Activated naive CD8-positive, alpha-beta T cell treated with anti-CD3 and anti-CD28 coated beads for 36 hours (primary cell): ENCODE measurements at places on chromosomes 7 and 10. TPM values are rescaled to one million over a fixed set of nuclear protein-coding genes. Genes with fewer than 3 reads are reported as not detected.

DNA sequence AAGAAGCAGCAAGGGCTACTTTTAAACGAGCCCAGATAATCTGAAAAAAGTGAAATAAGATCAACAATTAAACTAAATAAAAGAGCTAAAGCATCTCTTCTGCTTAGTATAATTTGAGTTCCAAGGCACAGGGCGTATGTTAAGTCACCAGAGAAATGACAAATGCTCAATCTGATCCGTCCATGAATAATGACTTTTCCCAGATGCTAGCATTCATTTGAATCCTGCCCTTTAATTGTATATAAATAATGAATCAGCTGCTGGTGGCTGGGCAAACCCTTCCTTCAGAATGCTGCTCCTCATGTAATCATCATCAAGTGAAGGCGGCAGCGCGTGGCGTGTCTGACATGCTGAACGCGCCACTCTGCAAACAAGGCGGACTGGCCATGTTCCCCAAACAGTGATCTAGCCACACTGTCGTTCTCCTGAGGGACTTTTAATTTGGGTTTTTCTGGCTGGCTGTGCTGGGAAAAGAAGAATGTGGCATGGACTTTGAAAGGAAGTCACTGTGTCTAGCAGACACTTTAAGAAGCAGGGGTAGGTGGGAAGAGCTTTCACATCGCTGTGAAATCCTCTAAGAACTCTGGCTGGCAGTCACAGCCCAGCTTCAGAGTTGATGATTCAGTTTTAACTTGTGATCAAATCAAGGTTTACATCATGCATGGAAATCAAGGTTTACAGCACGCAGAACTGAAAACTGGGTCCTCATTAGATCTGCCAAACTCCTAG lies 70.7 kb downstream of the BEND7 start:
- no peak for DNase-seq

- peak; percentile 60 for DNase-seq
These were observed 107.6 kb downstream of the PRKAG2 start for GRCh38 chr7:151769188-151769821.

DNA sequence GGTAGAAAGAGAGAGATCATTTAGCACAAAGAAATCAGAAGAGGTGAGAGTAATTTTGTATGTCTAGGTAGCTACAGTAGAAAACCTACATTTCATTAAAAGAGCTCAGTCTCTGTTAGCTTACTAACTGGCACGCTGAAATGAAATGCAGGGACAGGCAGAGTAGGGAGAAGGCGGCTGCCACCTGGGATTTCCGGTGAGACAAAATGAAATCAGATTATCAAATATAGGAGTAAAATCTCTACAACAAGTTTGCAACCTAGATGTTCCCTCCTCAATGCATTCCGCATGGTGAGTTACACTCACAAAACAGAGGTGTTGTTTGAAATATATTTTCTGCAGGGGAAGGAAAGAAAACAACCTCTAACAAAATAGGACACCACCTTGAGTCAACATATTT lies 55.9 kb downstream of the VOPP1 start:
- DNase-seq = no peak

GRCh38 chr7:78063758-78064157 lies 265.2 kb downstream of the PHTF2 start:
- DNase-seq = no peak

DNA sequence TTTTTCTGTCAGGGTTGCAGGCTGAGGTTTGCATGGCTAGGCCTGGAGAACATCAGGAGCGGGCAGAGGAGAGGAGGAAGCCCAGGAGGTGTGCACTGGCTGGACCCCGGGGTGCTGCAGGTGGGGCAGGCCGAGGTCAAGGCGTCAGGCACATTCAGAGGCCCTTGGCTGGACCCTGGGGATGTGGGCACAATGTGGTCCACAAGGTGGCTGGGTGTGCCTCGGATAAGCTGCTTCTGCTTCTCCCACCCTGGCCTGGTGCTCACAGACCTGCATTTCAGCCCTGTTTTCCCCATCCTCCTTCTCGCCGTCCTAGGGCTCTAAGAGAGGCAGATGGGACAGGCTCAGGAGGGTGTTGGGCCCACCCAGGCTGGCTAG lies 108.2 kb downstream of the ADCY1 start:
- DNase-seq = no peak

DNA sequence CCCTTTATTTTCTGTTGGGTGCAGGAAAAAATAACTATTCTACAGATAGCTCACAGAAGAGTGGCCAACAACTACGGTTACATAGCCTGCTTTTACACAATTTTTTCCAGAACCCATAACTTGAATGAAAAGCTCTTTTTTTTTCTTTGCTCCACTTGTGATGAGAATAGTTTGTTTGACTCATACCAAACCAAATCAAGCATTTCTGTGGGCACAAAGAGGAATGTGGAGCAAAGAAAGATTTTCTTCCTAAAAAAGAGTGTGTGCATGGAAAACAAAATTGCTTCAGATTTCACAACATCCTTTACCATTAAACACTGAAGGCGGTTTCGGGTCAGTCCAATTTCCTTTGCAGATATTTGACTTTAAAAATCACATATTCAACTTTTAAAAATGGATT lies 54.8 kb upstream of the RAB11FIP2 start:
- no peak for DNase-seq

- no peak for DNase-seq
These were observed 29.2 kb downstream of the TRRAP start for GRCh38 chr7:98907570-98907969.

- no peak for DNase-seq
These were observed 933.1 kb upstream of the LRRN3 start for GRCh38 chr7:110157631-110158362.

- DNase-seq = peak; percentile 66
These were observed at the start of gene URGCP for GRCh38 chr7:43906331-43907010. TSS of gene URGCP (minus strand) at chr7:43906596. CDS start at chr7:43906575, 21 bp downstream.

COL13A1 gene
- not detected for total RNA-seq

MYH16 gene
- not detected for total RNA-seq

CALML5 gene
- not detected for total RNA-seq

CLRN3 gene
- total RNA-seq = not detected
